ENCODE measurements at places on chromosomes 3 and 15. TPM values are rescaled to one million over a fixed set of nuclear protein-coding genes. Genes with fewer than 3 reads are reported as not detected.
A peak's percentile ranks its signal among the peaks of the same experiment; 100 is the strongest.

Gene RPL22L1
- 64.3 TPM for total RNA-seq

Gene GABRA5
- not detected for total RNA-seq

DNA sequence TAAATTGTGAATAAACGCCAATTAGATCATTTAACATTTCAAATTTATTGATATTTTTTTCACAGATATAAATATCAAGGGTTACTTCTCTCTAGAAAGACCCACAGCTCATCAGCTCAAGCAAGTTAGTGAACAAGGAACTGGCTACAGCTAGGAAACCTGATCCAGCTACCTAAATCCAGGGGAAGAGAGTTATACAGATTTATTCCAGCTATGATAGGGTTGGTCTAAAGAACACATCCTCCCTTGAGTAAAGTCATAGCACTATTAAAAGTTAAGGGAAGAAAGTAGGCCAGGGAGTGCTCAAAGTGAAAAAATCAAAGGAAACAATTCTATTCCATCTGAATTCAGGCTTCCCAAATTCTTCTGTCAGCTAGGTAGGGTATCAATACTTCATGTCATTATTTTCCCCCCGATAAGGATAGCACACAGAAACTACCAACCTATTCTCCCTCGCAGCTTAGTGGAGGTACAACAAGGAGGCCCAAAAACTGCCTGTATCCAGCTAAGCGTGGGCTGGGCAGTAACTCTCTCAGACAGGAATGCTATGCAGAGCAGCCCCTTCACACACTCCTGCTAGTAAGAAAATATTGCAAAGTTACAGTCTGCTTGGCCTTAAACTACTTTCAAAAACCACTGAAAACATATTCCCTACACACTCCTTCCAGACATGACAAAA is 44.0 kb downstream of the DCUN1D1 start:
- no peak for DNase-seq

- no peak for DNase-seq
Measured at GRCh38 chr3:52291508-52292181, 4.0 kb downstream of the GLYCTK start.

DNA sequence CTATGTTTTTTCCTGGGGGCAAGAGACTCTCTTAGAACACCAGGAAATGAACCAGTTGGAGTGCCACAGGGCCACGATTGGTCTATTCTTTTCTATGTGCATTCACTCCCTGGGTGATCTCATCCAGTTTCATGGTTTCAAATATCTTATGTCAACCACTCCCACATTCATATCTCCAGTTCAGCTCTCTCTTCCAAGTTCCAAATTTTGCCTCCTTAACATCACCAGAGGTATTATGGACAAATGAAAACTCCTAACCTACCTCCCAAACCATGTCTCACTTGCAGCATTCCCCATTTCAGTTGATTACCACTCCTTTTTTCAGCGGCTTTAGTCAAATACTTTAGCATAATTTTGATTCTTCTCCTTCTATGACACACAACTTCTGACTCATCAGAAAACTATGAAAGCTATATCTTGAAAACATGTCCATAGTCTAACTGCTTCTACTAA is 203.1 kb upstream of the SEMA6D start:
- peak; percentile 30 for DNase-seq

GRCh38 chr3:94303897-94304296 is 241.0 kb downstream of the NSUN3 start:
- no peak for DNase-seq

- DNase-seq: peak; percentile 11
Measured at GRCh38 chr3:15040844-15041243, 24.3 kb downstream of the MRPS25 start.

DNA sequence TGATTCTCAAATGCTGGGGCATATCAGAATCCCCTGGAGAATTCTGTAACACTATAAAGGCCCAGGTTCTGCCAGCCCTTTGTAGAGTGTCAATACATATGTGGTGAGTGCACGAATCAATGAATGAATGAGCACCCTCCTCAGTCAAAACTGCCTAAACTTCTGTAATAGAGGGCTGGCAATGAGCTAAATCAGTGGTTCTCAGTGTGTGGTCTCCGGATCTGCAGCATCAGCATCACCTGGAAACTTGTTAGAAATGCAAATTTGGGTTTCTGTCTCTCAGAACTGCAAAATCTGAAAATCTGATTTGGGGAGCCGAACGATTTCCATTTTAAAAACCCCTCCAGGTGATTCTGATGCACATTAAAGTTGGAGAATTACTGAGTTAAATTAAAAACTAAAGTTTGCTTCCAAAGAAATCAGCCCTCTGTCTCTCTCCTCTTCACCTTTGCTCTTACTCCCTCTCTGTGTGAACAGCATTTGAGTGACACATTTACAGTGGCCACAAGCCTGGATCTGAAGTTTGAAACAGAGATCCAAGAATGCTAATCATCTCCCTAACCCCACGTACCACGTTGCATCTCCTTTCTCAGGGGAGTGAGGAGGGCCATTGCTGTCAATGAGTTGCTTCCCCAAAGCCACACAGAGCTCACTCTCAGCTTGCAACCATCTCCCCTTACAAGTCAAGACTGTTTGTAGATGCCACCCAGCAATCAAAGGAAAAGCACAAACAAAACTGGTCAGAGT is 109.5 kb downstream of the STAC start:
- DNase-seq: no peak

- no peak for DNase-seq
Measured at GRCh38 chr3:194949592-194949991, 263.9 kb downstream of the FAM43A start.

Measured in M059J (cell line).